ENCODE measurements at places on chromosomes 6 and 20. TPM values are rescaled to one million over a fixed set of nuclear protein-coding genes. Genes with fewer than 3 reads are reported as not detected.

DNA sequence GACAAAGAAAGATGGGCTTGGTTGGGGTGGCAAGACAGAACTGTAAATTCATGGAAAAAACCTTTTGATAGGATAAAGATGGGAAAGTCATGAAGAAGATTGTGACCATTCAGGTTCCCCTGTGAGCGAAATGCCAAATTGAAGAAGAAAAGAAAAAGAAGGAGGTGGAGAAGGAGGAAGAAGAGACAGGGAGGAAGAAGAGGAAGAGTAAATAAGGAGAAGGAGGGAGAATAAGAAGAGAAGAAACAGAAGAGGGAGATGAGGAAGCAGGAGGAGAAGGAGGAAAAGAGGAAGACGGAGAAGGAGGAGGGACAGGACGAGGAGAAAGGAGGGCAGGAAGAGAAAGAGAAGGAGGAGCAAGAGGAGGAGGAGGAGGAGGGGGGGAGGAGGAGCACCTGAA is 199.8 kb downstream of the SLC24A3 start:
- DNase-seq = no peak

DNA sequence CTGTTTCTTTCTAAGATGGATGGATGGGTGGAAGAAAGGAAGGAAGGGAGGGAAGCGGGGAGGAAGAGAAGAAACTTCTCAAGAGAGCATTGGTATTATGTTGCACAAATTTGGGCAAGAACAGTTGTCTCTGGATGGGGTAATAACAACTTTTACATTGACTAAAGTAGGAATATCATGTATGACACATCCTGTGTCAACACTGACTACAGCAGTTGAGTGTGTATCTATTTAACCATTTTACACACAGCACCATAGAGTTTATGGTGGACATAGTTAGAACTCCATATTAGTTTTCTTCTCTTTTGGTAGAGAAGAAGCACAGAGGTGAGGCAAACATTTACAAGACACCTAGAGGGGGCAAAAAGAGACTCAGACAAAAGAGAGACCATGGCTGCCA is 44.2 kb upstream of the RNF146 start:
- no peak for DNase-seq

GRCh38 chr6:133431031-133431430 is 189.9 kb downstream of the EYA4 start:
- DNase-seq = no peak

GRCh38 chr6:96157018-96157565 is 141.3 kb downstream of the FUT9 start:
- no peak for DNase-seq

DNA sequence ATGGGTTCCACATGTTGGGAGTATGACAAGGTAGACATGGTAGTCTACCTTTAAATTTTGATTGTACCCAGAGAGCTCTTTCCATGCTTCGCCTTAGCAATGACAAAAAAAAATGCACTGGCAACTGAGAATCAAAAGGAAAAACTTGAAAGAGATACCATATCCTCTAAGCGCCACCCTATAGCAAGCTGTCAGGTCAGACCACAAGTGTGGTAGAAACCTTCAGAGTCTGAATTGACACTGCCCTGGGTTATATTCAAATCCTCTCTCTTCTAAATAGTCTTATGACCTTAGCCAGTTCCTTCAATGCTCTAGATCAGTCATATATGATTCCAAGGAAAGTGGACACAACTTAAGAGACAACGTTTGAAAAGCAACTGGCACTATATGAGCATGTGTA is 45.6 kb upstream of the SMLR1 start:
- DNase-seq = no peak

DNA sequence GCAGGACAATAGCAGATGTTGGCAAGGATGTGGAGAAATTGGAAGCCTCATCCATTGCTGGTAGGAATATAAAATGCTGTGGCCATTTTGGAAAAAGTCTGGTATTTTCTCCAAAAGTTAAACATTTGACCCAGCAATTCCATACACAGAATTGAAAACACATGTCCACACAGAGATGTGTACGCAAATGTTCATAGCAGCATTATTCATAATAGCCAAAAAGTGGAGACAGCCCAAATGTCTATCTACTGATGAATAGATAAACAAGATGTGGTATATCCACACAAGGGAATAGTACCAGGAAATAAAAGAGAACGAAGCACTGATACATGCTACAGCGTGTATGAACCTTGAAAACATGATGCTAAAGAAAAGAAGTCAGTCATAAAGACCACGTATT is 40.5 kb downstream of the CFAP61 start:
- no peak for DNase-seq

GRCh38 chr6:43793875-43794242 is 23.8 kb downstream of the VEGFA start:
- DNase-seq = no peak

DNA sequence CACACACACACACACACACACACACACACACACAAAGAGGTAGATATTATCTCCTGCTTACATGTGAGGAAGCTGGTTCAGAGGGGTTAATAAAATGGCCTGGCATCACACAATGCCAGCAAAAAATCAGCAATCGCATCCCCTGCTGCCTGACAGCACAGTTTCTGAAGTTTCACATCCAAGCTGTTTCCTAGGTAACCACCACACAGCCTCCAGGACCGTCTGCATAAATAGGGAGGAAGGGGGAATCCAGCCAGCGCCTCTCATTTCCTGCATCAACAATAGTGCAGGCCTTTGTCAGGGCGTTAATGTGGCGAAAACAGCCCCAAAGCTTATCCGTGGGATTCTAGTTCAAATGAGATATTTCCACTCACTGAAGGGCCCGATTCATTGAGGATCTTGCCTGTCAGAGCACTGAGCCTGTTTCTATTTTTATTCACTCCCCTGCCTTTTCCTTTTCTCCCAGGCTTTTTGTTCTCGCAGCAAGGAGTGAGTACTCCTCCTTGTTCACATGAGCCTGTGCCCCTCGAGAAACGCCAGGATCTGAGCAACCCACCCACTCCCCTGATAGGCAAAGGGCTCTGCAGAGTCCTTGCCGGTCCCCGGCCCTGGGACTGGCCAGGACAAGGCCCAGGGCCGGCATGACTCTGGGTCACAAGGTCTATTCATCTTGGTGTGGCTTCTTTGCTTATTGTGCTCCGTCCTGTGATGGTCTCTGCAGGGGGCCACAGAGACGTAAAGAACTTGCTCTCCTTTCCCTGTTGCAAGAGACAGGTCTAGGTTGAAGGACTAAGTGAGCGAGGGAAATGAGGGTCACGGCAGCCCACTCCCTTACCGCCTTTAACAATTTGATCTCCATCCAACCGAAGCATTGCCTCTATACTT is 32.7 kb downstream of the TUBB2B start:
- peak; percentile 90 for DNase-seq

- no peak for DNase-seq
Observed at GRCh38 chr6:18330548-18331081, 56.5 kb upstream of the RNF144B start.

CASS4 gene
- total RNA-seq = 0.05 TPM

TLDC2 gene
- total RNA-seq = 0.14 TPM

PRSS16 gene
- not detected for total RNA-seq

Data from dermis blood vessel endothelial cell (primary cell).